ENCODE measurements at places on chromosomes 7 and 10.

GRCh38 chr10:88879534-88880281 is at the start of gene STAMBPL1:
TSS of gene STAMBPL1 (plus strand) at chr10:88880245. CDS start at chr10:88901709, 21,464 bp downstream.
- peak; percentile 61 for DNase-seq

DNA sequence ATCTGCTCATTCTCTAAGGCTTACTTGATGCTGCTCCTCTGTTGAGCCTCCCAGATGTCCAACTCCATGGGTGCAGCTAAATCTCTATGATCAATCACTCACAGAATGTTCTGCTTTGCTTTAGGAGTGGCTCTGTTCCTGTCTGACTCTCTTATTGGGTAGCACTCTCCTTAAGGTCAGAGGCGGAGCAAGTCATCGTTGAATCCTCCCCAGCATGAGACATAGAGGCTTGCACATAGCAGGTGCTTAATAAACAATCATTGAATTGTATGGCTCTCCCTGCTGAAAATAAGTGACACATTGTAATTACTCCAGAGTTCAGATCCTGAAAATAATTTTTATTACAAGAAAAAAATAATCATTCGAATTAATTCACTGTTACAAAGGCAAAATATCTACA is 69.7 kb downstream of the NPS start:
- DNase-seq: no peak

GRCh38 chr7:70553364-70553763 is 578.6 kb upstream of the GALNT17 start:
- no peak for DNase-seq

- no peak for DNase-seq
Observed at GRCh38 chr10:71985542-71986250, 21.5 kb downstream of the CHST3 start.

GRCh38 chr10:67943917-67944316 is 59.5 kb downstream of the SIRT1 start:
- DNase-seq: no peak
